ENCODE measurements at places on chromosomes 2 and 18.

DNA sequence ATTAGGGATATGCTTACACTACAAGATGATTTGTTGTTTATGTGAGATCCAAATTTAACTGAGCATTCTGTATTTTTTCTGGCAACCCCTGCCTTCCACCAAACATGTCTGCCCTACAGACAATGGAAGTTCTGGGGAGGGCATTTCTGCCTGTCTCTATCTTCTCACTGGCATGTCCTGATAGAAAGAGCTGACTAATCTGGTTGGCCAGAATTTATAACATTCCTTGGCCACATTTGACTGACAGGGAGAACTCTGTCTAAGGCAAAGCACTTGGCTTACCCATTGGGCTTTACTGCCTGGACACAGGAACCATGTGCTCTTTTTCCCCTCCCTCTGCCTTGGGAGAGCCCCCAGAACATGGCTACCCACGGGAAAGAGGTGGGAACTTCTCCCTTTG lies 70.6 kb upstream of the TMEM178A start:
- no peak for DNase-seq

- no peak for DNase-seq
Observed at GRCh38 chr2:113857464-113857863, 32.4 kb upstream of the ACTR3 start.

- no peak for DNase-seq
Observed at GRCh38 chr2:230319211-230319862, 7.7 kb upstream of the SP140L start.

GRCh38 chr18:59907660-59908059 lies 7.9 kb downstream of the PMAIP1 start:
- DNase-seq = no peak

GRCh38 chr18:45686891-45687611 lies 36.9 kb upstream of the SLC14A1 start:
- no peak for DNase-seq

DNA sequence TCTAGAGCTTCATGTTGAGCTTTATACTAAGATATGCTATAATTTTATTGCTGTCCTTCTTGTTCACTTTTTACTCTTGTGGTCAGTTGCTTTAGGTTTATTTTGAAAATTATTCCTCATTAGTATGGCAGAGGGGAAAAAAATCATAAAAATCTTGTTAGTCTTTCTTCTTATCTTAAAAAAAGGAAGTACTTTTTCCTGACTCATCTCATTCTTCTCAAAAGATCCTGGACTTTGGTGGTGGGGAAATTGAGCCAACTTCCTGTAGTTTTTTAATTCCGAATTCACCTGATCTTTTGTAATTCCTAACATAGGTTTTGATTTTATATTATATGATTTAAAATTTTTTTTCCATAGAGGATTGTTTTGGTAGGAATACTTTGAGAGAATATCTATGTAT lies 3.8 kb downstream of the SLC4A1AP start:
- no peak for DNase-seq

GRCh38 chr18:69622961-69623360 lies 222.3 kb downstream of the DOK6 start:
- DNase-seq = no peak

DNA sequence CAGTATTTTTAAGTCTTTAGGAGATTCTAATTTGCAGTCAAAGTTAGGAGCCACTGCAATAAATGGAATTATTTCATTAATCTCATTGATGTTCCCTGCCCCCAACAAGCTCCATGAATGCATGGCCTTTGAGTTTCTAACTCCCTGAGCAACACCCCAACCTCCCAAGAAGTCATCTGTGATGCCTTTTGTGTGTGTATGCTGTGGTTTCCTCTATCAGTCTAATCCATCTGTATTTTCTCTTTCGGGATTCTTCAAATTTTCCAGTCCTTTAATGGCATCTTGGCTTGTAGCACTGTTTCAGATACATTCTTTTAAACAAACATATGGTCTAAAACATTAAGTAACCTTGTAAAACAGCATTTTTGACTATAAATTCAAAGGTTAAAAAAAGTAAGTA lies 16.8 kb downstream of the SERPINB10 start:
- no peak for DNase-seq

GRCh38 chr2:210337159-210337558 lies 22.2 kb upstream of the MYL1 start:
- no peak for DNase-seq

DNA sequence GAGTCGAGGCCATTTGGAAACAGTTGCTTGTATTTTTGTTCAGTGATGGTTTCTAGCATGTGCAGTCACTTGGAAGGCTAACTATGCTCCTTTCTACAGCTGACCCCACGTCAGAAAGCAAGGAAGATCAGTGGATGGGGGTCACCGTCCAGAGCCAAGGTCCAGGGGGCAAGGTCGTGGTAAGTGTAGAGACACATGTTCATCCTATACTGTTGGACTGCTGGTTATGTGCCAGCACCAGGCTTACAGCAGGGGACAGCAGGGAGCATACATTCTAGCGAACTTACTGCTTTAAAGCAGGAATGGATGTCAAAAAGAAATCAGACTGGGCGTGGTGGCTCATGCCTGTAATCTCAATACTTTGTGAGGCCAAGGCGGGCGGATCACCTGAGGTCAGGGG lies 40.0 kb downstream of the ITGA6 start:
- DNase-seq = no peak

DNA sequence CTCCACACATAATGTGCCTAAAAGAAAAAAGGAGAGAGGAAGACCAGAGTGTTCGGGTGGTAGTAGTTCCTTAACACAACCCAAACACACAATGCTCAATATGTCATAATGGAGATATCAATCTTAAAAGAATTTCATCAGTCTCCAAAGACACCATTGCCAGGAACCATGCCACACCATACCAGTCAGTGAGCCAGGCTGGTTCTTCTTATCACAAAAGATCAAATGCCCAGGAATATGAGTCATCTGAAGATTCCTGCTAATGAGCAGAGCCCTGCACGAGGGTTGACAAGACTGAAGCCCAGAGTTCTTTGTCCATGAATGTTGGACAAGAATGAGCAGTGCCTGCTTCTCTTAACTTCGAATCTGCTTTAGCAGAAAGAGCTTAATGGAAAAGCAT lies 262.3 kb downstream of the ZNF516 start:
- no peak for DNase-seq

DNA sequence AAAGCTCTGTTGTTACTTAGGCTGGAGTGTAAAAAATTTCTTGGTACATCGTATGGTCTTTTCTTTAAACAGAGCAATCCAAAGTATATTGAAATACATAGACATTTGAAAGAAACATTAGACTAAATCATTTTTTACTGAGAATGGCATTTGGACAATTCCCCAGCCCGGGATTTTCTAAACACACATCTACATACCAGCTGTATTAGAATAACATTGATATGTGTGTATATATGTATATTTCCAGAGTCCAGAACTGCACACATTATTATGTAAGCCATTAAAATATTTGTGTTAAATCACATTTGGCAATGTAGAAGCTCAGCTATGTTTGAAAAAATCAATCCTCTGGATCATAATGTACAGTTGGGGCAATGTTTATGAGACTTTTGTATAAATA lies 1853.6 kb upstream of the LRRTM1 start:
- DNase-seq = no peak

DNA sequence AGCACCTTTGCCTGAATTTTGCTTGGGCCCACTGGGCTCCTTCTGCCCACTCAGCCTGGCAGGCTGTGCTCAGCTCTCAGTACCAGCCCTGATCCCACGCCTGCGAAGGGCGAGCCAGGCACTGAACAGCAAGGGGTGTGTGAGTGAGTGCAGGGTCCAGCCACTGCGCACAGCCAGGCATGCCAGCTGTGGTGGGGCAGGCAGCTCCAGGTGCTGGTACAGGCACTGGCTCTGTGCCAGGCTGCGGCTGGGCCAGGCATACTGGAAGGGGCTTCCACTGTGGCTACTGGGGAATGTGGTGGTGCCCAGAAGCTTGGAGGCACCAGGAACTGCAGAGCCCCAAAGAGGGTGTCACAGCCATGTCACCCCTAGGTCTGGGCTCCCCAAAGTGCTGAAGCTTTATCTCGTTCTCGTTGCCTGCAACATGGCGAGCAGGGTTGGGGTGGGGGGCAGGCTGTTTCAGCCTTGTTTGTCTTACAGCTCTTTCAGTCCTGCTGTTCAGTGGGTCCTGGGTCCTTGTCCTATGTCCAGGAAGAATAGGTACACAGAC lies 8.8 kb downstream of the DYSF start:
- DNase-seq = no peak
